Articular chondrocyte of knee joint (primary cell): ENCODE measurements at places on chromosomes 11 and 22. TPM values are rescaled to one million over a fixed set of nuclear protein-coding genes. Genes with fewer than 3 reads are reported as not detected.

MS4A7 gene
- total RNA-seq = not detected in 2 replicates

HBG1 gene
- total RNA-seq = not detected in 2 replicates

CEP164 gene
- total RNA-seq = 38.5 and 38.8 TPM in 2 replicates

MAJIN gene
- total RNA-seq = not detected in 2 replicates

PRR33 gene
- under 0.01 TPM in 1 of 2 replicates, not detected in the other for total RNA-seq

F2 gene
- total RNA-seq = not detected in 2 replicates

MEI1 gene
- total RNA-seq = 2.5 and 3.2 TPM in 2 replicates

PKP3 gene
- 0.52 and 1.2 TPM in 2 replicates for total RNA-seq

AASDHPPT gene
- total RNA-seq = 43.8 and 56.5 TPM in 2 replicates

MOV10L1 gene
- total RNA-seq = under 0.01 and 0.43 TPM in 2 replicates

IGSF22 gene
- not detected in 2 replicates for total RNA-seq

DEFB131B gene
- not detected in 2 replicates for total RNA-seq

CYB5R2 gene
- 29.0 and 30.1 TPM in 2 replicates for total RNA-seq

KRTAP5-7 gene
- total RNA-seq = 0.13 and 0.22 TPM in 2 replicates

SMC1B gene
- under 0.01 TPM in 1 of 2 replicates, not detected in the other for total RNA-seq

PKDREJ gene
- under 0.01 and 0.11 TPM in 2 replicates for total RNA-seq

NCF4 gene
- total RNA-seq = not detected in 2 replicates

OR6A2 gene
- total RNA-seq = 0.52 and 0.76 TPM in 2 replicates

BRSK2 gene
- total RNA-seq = under 0.01 TPM in 1 of 2 replicates, not detected in the other

SCGB1A1 gene
- not detected in 2 replicates for total RNA-seq

GATD1 gene
- total RNA-seq = 21.0 and 26.9 TPM in 2 replicates

SLCO2B1 gene
- total RNA-seq = under 0.01 TPM in 1 of 2 replicates, not detected in the other

RBFOX2 gene
- 175 and 190 TPM in 2 replicates for total RNA-seq

FBXO7 gene
- total RNA-seq = 81.3 and 84.0 TPM in 2 replicates

SCGB1D2 gene
- not detected in 2 replicates for total RNA-seq

ART1 gene
- not detected in 2 replicates for total RNA-seq

SPTBN2 gene
- total RNA-seq = 0.43 and 0.91 TPM in 2 replicates

TEX54 gene
- total RNA-seq = not detected in 2 replicates

MUC6 gene
- total RNA-seq = not detected in 2 replicates

TMEM86A gene
- 1.4 and 1.6 TPM in 2 replicates for total RNA-seq

KRTAP5-1 gene
- total RNA-seq = not detected in 2 replicates

DYNC2H1 gene
- 86.5 and 96.3 TPM in 2 replicates for total RNA-seq

VPREB3 gene
- not detected in 2 replicates for total RNA-seq

POU2AF2 gene
- total RNA-seq = not detected in 2 replicates

PHF21B gene
- total RNA-seq = not detected in 2 replicates

MIOX gene
- not detected in 2 replicates for total RNA-seq

SAAL1 gene
- 15.1 and 17.0 TPM in 2 replicates for total RNA-seq

UNC93B1 gene
- 27.3 and 31.4 TPM in 2 replicates for total RNA-seq

BIK gene
- not detected in 2 replicates for total RNA-seq

FAM83F gene
- total RNA-seq = not detected in 2 replicates

LYVE1 gene
- 5.4 and 8.3 TPM in 2 replicates for total RNA-seq

KCNQ1 gene
- total RNA-seq = not detected in 2 replicates
